ENCODE measurements at places on chromosomes 7 and 10.

DNA sequence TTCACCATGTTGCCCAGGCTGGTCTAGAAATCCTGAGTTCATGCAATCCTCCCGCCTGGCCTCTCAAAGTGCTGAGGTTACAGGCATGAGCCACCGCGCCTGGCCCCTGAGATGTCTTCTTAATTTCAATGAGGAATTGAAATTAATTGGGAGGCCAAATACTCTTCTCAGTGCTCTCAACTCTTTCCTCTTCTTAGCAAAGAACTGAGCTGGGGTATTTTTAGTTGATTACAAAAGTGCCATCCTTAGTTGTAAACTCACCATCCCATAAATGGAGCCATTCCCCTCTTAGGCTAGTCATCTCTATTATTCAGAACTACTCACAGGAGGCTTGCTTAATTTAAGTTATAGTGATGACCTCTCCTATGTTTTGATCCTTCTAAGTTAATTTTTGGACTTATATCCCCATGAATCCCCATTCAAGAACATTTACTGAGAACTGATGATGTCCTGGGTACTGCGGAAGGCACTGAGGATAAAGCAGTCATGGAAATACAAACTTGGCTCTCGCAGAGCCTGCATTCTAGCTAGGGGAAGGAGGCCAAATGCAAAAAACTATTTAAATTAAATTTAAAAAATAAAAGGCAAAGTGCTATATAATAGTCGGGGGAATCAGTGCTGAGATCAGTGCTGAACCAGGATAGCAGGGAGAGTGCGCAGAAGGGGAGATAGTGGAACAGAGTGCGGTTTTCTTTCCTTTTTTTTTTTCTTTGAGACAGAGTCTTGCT lies 145.3 kb downstream of the SFMBT2 start:
- H3K4me1 ChIP-seq: peaks cover 43% of the 10 kb centered on the region
- H3K27ac ChIP-seq: no peak overlapping the region
- H3K36me3 ChIP-seq: peaks cover 8% of the 10 kb centered on the region
- H3K27me3 ChIP-seq: no peaks in the 10 kb centered on the region
- no peak overlapping the region for H3K4me3 ChIP-seq

DNA sequence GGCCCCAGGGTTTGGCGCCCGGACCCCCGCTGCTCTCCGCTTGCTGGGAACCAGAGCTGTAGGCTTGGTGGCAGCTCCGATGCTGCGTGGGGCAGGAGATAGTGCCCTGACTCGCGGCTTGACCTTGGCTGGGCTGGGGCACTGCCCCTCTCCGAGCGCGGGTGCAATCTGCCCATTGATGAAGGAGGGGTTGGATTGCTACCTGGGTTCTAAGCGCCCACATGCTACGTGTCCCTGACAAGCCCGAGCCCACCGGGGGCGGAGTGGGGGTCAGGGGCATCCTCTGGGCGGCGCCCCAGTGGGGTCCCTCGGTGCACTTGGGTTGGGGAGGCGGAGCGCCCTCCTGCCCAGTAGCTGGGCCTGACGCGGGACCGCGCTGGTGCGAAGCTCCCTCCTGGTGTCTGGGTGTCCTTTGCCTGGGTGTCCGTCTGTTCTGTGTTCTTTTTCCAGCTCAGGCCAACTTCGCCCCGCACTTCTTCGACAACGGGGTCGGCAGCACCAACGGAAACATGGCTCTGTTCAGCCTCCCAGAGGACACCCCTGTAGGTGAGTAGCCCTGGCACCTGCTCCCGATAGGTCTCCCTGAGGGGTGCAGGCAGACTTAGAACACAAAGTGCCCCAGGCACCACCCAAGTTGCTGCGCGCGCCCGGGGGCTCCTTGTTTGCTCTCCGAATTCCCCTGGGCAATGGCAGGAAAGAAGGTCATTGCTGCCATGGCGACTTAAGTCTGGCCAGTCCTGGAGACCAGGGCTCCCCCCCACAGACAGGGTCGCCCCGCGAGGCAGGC lies 900 bp downstream of the CDHR1 start:
- H3K27ac ChIP-seq: no peak overlapping the region
- H3K27me3 ChIP-seq: peaks cover 12% of the 10 kb centered on the region
- no peaks in the 10 kb centered on the region for H3K36me3 ChIP-seq
- peaks cover 11% of the 10 kb centered on the region for H3K4me1 ChIP-seq

DNA sequence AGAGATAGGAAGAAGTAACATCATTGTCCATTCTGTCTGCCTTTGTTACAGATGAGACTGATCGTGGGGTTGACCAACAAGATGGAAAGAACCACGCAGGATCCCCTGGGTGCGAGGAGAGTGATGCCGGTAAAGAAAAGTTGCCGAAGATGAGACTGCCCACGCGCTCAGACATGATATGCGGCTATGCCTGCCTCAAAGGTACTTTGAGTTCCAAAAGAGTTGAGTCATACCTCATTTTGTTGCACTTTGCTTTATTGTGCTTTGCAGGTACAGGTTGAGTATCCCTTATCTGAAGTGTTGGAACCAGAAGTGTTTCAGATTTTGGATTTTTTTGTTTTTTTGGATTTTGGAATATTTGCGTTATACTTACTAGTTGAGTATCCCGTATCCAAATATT lies 12.2 kb upstream of the CLCN1 start:
- DNase-seq: no peak
- peaks cover 39% of the 10 kb centered on the region for H3K4me1 ChIP-seq
- H3K36me3 ChIP-seq: peaks cover 78% of the 10 kb centered on the region
- H3K4me3 ChIP-seq: no peak overlapping the region

DNA sequence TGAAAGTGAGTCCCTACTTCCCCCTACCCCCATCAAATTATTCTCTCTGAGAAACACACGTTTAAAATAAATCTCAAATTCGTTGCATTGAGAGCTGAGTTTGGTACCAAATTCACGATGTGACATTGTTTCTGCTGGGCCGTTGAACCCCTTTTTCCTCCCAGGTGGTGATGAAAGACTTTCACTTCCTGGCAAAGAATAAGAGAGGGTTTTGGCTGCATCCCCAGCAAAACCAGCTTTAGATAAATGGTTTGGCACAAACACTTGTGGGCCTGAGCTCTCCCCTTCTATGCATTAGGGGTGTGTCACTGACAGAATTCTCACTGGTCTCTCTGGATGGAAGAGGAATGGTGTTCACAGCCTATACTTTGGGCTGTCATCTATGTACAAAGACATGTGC lies 8.8 kb upstream of the DNTT start:
- no peak overlapping the region for H3K27ac ChIP-seq
- no peaks in the 10 kb centered on the region for H3K36me3 ChIP-seq
- H3K4me1 ChIP-seq: peaks cover 33% of the 10 kb centered on the region
- H3K4me3 ChIP-seq: no peak overlapping the region

- no peaks in the 10 kb centered on the region for H3K4me1 ChIP-seq
- DNase-seq: no peak
Measured at GRCh38 chr7:29485339-29486190, 78.1 kb upstream of the PRR15 start.

DNA sequence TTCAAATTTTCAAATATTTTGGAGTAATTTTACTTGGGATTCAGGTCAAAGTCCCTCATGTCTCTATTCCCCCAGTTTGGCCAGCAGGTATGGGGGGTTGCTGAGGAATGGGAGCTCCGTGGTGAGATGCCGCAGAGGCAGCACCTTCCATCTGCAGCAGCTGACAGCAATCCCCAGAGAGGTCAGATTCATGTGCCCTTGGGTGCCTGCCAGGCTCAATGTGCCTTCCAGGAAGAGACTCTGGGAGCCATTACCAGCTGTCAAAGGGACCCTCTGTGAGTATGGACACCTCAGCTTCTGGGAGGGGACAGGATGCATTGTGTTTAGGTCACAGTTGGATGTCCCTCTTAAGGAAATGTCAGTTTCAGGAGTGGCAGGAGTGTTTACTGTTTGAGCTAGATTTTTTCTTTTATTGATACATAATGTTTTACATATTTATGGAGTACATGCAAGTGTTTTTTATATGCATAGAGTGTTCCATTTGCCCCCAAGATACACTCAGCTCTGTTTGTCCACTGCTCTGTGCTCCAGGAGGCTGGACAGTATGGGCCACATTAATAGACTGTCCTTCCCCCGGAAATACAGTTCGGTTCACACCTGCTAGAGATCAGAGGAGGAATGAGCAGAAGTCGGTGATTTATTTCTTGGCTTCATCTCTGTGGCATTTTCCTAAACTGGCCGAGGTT lies 75.3 kb upstream of the GRB10 start:
- no peak overlapping the region for H3K4me3 ChIP-seq
- no peak for DNase-seq
- no peaks in the 10 kb centered on the region for H3K27me3 ChIP-seq
- no peaks in the 10 kb centered on the region for H3K36me3 ChIP-seq

DNA sequence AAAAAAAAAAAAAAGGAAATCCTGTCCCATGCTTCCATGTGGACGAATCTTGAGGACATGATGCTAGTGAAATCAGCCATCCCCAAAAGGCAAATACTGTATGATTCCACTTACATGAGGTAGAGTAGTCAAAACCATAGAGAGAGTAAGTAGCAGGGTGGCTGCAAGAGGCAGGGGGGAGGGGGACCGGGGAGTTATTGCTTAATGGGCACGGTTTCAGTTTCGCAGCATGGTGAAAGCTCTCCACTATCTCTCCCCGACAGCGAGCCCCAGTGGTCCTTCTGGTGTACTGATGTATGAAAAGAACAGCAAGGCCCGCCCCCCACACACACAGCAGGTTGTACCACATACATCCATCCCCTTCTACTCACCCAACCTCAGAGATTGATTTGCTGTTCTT lies 32.8 kb downstream of the NOD1 start:
- H3K4me1 ChIP-seq: peaks cover 3% of the 10 kb centered on the region
- H3K27ac ChIP-seq: no peak overlapping the region
- DNase-seq: peak; percentile 65
- H3K36me3 ChIP-seq: peaks cover 13% of the 10 kb centered on the region
- H3K4me3 ChIP-seq: no peak overlapping the region

DNA sequence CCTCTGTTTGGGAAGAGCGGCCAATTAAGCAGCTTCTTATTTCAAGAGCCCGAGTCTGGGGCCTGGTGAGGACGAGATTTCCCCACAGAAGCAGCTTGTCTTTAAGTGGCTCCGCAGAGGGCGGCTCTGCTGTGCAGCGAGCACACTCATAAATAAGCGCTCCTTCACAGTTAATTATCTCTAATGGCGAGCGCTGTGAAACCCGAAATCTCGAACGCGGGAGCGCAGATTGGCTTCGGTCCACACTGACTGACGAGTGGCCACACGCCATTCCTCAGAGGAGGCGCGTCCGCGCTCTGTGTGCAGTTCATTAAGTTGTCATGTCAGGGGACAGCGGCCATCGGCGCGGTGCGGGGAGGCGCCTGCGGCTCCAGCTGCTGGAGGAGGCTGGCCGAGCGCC lies 560.9 kb downstream of the DNAJB6 start:
- DNase-seq: no peak
- no peaks in the 10 kb centered on the region for H3K36me3 ChIP-seq
- no peak overlapping the region for H3K4me3 ChIP-seq
- H3K4me1 ChIP-seq: no peaks in the 10 kb centered on the region
- H3K27ac ChIP-seq: no peak overlapping the region
- H3K27me3 ChIP-seq: no peaks in the 10 kb centered on the region

GRCh38 chr7:3092468-3092867 lies 48.8 kb upstream of the CARD11 start:
- H3K27me3 ChIP-seq: no peaks in the 10 kb centered on the region
- H3K4me1 ChIP-seq: peaks cover 70% of the 10 kb centered on the region
- peak overlapping the region; percentile 59 for H3K4me3 ChIP-seq
- peak overlapping the region; percentile 96 for H3K27ac ChIP-seq
- peak; percentile 94 for DNase-seq
- no peaks in the 10 kb centered on the region for H3K36me3 ChIP-seq

- no peaks in the 10 kb centered on the region for H3K27me3 ChIP-seq
- peaks cover 2% of the 10 kb centered on the region for H3K36me3 ChIP-seq
- peaks cover 10% of the 10 kb centered on the region for H3K4me1 ChIP-seq
- H3K4me3 ChIP-seq: no peak overlapping the region
- no peak for DNase-seq
Measured at GRCh38 chr7:472640-472957, 47.0 kb downstream of the PDGFA start.

DNA sequence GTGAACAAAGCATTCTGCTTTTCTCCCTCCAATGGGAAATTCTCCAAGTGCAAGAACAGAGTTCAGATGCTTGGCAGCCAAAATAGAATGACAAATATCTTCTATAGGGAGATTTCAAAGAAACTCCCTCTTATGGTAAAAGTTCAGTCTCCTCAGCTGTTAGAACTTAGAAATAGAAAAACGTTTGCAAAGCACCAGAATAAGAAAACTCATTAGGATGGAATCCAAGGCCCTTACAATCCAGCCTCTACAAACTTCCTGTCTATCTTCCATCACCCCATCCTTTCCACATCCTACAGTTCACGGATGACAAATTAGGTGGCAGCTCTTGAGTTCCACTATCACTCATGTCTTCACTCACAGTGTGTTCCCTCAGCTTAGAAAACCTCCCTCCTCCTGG lies 25.7 kb downstream of the FAM13C start:
- H3K4me1 ChIP-seq: no peaks in the 10 kb centered on the region
- no peak for DNase-seq

- DNase-seq: no peak
- H3K36me3 ChIP-seq: no peaks in the 10 kb centered on the region
- no peak overlapping the region for H3K27ac ChIP-seq
- no peaks in the 10 kb centered on the region for H3K4me1 ChIP-seq
Measured at GRCh38 chr7:52249741-52250140, 785.7 kb upstream of the POM121L12 start.

DNA sequence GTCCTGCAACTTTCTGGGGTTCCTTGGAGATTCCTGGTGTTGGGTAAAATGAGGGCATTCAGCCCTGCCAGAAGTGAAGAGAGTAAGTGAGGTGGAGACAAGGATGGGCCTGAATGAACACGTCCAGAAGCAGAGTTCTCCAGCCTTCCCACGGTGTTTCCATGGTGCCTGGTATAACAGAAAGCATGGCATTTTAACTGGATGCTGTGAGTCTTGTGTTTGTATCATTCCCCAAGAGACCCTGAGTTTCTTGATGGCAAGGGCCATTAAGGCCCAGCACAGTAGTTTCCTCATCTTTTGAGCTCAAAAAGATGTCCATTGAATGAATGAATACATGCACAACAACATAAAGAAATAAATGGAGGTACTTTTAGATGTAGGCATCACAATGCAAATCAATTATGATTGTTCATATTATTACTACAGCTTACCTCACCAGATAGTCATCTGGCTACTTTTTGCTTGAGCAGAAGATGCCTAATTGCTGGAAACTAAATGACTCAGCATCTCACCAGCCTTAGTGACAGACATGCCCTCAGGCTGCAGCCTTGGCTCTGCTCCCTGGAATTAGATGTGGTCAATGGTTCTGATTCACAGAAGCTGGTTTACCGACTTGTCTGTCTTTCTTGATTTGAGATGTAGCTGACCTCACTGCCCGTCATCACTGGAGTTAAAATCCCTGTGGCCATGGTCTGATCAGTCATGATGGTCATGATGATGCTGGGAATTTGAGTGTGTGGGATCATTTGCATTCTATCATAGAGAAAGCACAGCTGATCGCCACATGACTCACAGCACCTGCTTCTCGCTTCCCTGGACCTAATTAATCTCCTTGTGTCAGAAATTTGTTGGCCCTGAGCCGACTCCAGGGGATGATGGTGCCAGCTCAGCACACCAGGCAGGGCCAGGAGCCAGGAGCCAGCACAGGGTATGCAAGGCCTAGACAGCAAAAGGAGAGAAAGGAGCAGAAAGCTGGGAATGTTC lies 83.9 kb downstream of the CXCL12 start:
- H3K4me1 ChIP-seq: no peaks in the 10 kb centered on the region
- peaks cover 4% of the 10 kb centered on the region for H3K27me3 ChIP-seq
- no peak overlapping the region for H3K4me3 ChIP-seq
- DNase-seq: no peak
- H3K27ac ChIP-seq: no peak overlapping the region

- H3K36me3 ChIP-seq: no peaks in the 10 kb centered on the region
- no peak overlapping the region for H3K4me3 ChIP-seq
- no peak overlapping the region for H3K27ac ChIP-seq
Measured at GRCh38 chr7:82542665-82543064, 99.1 kb upstream of the CACNA2D1 start.
